H7 (cell line): ENCODE measurements at places on chromosomes 13 and 19. TPM values are rescaled to one million over a fixed set of nuclear protein-coding genes. Genes with fewer than 3 reads are reported as not detected.

Gene TBCB
- 179 and 202 TPM in 2 replicates for total RNA-seq

Gene FXYD3
- total RNA-seq = not detected in 2 replicates

Gene ATP8A2
- total RNA-seq = 0.38 and 0.59 TPM in 2 replicates

Gene HOMER3
- total RNA-seq = 25.1 and 35.7 TPM in 2 replicates

Gene NLRP4
- total RNA-seq = not detected in 2 replicates

Gene CACNG6
- total RNA-seq = 0.38 and 0.78 TPM in 2 replicates

Gene TEX101
- not detected in 2 replicates for total RNA-seq

- no peak for DNase-seq
These were observed 109.3 kb downstream of the COL4A2 start for GRCh38 chr13:110416131-110417025.

Gene GNA15
- total RNA-seq = not detected in 2 replicates

DNA sequence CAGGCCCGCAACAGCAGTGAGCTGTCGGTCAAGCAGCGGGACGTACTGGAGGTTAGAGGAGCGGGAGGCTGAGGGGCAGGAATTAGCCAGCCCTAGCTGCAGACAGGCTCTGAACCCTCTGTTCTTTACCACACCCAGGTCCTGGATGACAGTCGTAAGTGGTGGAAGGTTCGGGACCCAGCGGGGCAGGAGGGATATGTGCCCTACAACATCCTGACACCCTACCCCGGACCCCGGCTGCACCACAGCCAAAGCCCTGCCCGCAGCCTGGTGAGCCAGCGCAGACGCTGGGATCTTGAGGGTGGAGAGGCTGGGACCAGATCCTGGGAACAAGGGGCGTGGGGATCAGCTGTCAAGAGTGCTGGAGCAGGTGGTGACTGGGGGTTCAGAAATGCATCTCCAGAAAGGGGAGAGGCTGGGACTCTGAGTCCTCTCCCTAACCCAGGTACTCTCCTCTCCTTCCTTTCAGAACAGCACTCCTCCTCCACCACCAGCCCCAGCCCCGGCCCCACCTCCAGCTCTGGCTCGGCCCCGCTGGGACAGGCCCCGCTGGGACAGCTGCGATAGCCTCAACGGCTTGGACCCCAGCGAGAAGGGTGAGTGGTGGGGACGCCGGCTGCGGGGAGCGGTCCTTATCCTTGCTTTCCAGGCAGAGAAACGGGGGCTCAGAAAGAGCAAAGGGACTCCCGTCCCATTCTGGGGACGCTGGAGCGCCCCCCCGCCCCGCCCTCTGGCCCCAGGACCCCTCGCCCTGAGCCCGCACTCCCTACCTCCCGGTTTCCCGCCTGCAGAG lies 10.4 kb downstream of the EPS8L1 start:
- DNase-seq = peak; percentile 83
